CD8-positive, alpha-beta memory T cell (primary cell): ENCODE measurements at places on chromosomes 4 and X. TPM values are rescaled to one million over a fixed set of nuclear protein-coding genes. Genes with fewer than 3 reads are reported as not detected.

Gene SPIN2A
- 0.47 TPM for total RNA-seq

DNA sequence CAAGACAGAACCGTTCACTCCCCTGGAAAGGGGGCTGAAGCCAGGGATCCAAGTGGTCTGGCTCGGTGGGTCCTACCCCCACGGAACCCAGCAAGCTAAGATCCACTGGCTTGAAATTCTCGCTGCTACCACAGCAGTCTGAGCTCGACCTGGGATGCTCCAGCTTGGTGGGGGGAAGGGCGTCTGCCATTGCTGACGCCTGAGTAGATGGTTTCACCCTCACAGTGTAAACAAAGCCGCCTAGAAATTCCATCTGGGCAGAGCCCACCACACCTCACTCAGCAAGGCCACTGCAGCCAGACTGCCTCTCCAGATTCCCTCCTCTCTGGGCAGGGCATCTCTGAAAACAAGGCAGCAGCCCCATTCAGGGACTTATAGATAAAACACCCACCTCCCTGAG, 13.4 kb upstream of the PBDC1 start:
- no peaks in the 10 kb centered on the region for H3K27me3 ChIP-seq
- H3K36me3 ChIP-seq, result no peaks in the 10 kb centered on the region

Gene SNX12
- total RNA-seq, result 60.0 TPM

GRCh38 chr4:105978684-105979296, 83.5 kb downstream of the NPNT start:
- DNase-seq, result no peak
- no peaks in the 10 kb centered on the region for H3K27me3 ChIP-seq
- no peak overlapping the region for H3K27ac ChIP-seq
- no peaks in the 10 kb centered on the region for H3K4me1 ChIP-seq

DNA sequence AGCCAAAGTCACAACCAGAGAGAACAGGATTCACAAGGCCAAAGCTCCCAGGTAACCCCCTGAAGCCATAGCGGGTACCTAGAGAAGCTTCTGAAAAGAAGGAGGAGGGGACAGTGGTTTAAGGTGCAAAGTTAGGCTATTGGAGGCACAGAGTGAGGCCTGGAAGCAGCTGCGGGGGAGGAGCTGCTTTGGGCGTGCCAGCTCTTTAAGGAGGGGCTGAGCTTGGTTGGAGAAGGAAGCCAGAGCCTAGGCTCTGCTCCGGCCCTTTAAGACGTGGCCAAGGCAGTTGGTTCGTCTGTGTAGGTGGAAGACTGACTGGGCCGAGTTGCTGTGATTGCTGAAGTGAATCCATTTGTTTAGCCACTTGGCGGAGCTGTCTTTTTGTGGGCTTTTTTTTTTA, 1.5 kb downstream of the KLF8 start:
- no peaks in the 10 kb centered on the region for H3K4me1 ChIP-seq
- no peaks in the 10 kb centered on the region for H3K27me3 ChIP-seq
- DNase-seq, result no peak
- H3K27ac ChIP-seq, result no peak overlapping the region
- no peak overlapping the region for H3K4me3 ChIP-seq
- no peaks in the 10 kb centered on the region for H3K36me3 ChIP-seq

Gene PTTG2
- total RNA-seq, result not detected

Gene SYNPO2
- 0.16 TPM for total RNA-seq

DNA sequence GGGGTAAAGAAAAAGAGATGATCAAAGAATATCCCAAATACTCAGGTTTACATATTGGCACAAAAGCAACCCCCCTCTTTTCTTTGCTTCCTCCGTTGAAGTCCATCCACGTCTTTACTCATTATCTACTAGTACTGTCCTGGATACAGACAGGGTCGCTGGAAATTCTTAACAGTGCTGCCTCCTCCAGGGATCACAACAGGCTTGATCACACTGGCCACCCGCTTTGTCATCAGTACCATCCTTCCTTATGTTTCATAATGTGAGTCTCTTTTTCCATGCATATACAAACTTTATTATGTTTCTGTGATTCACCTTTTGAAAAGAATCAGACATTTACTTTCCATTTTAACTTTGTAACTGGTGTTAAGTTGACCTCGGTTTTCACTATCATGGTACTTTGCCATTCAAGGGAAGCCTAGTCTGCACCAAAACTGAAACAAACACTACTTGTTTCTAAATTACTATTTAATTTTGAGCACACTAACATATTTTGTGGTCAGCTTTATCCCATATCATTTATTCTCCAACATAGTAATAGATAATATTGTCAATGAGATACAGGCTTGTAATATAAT, 387.5 kb upstream of the PPP1R2C start:
- H3K4me1 ChIP-seq, result no peaks in the 10 kb centered on the region
- H3K4me3 ChIP-seq, result no peak overlapping the region
- no peaks in the 10 kb centered on the region for H3K36me3 ChIP-seq
- no peak overlapping the region for H3K27ac ChIP-seq
- no peaks in the 10 kb centered on the region for H3K27me3 ChIP-seq
- DNase-seq, result no peak

DNA sequence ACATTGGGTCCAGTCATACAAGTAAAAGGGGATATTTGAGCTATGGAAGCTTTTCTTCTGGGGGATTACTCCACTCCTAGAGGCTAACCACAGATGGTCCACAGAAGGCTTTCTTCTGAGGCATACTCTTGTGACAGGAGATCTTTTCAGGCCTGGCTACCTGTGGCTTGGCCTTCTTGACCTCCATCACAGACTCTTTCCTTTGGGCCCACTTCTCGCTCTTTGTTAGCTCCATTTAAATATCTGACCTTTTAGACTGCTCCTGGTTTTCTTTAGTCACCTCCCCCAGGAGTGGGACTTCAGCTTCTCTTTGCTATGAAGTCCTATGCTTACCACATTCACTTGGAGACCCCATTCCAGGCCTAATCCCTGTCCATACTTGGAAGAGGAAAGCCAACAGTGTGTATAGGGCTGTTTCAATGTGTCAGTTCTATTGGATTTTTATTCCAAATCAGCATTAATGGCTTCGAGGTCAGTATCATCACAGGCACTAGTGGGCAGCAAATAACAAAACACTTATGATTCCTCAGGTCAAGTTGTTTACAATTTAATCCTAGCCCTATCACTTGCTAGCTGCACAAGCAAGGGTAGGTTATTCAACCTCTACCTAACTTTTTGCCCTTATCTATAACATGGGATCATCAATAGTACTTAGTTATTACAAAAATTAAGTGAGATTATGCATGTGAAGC, 26.3 kb downstream of the GPC3 start:
- no peak for DNase-seq
- no peak overlapping the region for H3K27ac ChIP-seq
- no peaks in the 10 kb centered on the region for H3K27me3 ChIP-seq
- no peaks in the 10 kb centered on the region for H3K4me1 ChIP-seq

Gene NWD2
- not detected for total RNA-seq

DNA sequence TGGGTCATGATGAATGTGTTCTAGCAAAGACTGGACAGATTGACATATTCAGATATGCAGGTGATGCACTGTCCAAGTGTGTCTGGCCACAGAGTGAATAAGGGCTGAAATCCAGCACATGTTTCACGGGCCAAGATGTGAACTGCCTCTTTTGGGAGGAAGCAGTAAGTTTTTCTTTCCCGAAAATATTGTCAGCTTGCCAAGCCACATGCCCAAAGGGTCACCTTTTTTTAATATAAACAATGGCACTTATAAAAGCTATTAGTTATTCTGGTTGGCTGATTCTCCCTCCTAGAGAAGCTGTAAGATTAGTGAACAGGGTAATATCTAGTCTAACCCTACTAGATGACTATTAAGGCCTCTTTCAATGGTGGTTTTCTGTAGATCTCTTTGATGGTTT, 1.5 kb upstream of the EDNRA start:
- H3K27ac ChIP-seq, result no peak overlapping the region
- H3K36me3 ChIP-seq, result no peaks in the 10 kb centered on the region
- no peaks in the 10 kb centered on the region for H3K4me1 ChIP-seq
- no peak for DNase-seq
- no peak overlapping the region for H3K4me3 ChIP-seq
- peaks cover 4% of the 10 kb centered on the region for H3K27me3 ChIP-seq
